Fibroblast of lung (primary cell): ENCODE measurements at places on chromosomes 2 and 18.
A peak's percentile ranks its signal among the peaks of the same experiment; 100 is the strongest.

DNA sequence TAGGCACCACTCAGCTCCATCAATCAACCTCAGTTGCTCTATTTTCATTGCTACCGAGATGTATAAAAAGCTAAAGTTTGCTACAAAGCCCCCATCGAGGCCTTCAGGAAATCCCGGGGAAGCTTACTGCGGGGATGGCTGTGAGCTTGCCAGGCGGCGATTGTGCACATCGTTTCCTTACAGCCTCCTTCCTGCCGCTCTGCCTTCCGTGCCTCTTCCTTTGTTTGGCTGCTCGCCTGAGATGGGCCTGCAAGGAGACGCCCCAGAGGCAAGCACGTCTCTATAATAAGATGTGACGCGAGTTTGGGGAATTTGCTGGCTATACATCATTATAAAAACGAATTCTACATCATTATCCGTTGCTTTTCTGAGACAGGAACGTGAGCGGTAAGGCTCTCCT lies 41.6 kb downstream of the DHRS9 start:
- no peak for DNase-seq

DNA sequence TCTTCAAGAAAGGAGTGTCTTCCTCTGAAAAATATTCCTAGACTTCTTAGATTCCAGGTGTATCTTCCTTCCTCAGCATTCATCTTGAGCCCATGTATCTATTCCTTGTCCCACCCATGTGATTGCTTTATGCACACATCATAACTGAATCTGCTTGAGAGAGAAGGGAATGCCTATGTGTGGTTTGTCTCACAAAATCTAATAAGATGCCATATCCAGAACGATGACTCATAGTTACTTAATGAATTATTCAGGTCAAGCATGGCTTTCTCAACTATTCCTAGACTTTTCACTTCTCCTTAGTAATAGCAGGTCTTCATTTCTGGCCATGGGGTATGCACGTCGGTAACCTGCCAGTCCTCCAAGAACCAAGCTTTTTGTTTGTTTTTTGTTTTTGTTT lies 121.8 kb downstream of the SETBP1 start:
- peak; percentile 82 for DNase-seq

DNA sequence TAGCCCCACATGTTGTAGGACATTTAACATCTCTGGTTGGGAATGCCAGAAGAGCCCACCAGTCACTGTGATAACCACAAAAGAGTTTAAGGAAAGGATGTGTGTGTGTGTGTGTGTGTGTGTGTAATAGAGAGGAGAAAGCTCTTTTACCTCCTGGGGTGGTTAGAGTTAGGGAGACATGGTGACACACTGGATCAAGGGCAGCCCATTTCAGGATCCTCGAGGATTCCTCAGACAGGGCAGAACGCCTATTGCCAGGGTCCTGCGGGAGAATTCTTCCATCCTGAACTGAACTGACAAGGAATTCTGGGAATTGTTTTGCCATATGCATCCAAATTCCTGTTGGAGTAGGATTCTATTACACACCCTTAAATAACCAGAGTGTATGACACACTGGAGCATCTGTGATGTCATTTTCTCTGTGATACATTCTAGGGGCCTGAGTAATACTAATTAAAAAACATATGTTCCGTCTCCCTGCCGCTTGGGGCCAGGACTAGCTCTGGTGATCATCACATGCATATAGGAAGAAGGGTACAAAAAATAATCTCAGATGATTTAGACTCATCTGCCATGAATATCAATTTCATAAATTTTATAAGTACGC lies 156.4 kb upstream of the MMADHC start:
- peak; percentile 92 for DNase-seq

GRCh38 chr2:44285174-44285573 lies 9.9 kb downstream of the SLC3A1 start:
- no peak for DNase-seq

DNA sequence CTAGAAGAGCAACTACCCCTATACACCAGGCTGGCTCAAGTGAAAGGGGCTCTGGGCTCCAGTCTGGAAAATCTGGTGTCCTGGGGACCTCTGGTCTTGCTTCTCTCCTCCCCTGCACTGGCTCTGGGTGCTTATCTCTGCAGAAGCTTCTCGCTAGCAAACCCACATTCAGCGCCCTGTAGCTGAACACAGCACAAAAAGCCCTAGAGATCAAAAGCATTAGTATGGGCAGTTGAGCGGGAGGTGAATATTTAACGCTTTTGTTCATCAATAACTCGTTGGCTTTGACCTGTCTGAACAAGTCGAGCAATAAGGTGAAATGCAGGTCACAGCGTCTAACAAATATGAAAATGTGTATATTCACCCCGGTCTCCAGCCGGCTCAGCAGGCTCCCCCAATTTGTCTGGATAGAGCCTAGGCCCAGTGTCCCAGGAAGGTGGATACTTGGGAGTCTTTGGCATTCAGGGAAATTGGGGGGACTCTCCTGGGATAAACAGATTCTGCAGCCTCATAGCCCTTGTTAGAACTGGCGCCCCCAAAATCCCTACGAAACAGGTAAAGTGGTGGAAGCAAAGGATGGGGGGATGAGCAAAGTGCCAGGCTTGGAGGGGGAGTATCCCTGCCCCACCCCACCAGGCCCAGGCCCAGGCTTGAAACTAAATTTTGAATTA lies 2.5 kb upstream of the HOXD4 start:
- DNase-seq, result no peak
